ENCODE measurements at places on chromosomes 5 and 9. TPM values are rescaled to one million over a fixed set of nuclear protein-coding genes. Genes with fewer than 3 reads are reported as not detected.

Gene ST8SIA4
- 36.2 TPM for total RNA-seq

DNA sequence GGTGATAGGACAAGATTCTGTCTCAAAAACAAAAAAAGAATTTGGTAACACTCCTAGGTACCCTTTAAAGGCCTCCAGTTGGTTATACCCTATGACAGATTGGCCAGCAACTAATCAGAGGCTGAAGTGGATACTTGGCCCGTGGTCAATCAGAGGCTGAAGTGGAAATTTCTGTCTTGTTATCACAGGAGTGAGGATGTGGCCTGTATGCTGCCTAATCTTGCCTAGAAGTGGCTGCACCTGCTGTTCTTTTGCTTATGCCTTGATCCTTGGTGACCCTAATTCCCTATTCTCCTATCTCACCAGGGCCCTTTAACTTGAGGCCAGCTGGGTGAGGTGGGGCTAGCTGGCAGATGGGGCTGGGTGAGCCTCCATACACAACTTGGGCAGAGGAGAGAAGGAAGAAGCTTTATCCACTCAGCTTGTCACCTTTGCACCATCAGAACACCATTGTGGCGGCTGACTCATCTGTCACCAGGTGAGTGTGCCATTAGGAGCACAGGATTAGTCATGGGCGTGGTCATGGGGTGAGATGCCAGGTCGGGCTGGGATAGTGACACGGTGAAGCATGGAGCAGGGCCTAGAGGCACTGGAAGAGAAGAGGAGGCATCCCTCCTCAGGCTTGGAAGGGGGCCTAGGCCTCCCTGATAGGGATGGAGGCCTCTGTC, 41.5 kb downstream of the SAR1B start:
- DNase-seq: no peak

GRCh38 chr5:109823597-109823996, 133.9 kb downstream of the MAN2A1 start:
- DNase-seq: no peak

DNA sequence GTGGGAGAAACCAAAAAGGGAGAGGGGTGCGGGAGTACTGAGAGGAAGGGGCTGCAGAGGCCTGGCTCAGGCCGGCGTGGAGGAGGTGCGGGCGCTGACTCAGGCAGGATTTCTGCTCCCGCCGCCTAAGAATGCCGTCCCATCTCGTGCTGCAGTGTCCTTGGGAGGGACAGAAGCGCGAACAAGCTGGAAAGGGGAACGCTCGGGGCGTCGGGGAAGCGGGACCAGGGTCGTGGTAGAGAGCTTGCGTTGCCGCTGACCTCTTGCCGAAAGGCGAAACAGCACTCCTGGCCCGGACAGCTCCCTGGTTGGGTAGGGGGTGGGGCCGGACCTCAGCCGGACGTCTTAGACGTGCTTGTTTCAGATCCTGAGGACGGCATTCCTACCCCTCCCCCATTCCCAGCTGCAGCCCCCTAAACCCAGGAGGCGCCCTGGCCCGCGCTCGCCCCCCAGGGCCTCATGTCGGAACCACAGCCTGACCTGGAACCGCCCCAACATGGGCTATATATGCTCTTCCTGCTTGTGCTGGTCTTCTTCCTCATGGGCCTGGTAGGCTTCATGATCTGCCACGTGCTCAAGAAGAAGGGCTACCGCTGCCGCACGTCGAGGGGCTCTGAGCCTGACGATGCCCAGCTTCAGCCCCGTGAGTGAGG, 1.1 kb downstream of the RELL2 start:
- DNase-seq: peak; percentile 15

DNA sequence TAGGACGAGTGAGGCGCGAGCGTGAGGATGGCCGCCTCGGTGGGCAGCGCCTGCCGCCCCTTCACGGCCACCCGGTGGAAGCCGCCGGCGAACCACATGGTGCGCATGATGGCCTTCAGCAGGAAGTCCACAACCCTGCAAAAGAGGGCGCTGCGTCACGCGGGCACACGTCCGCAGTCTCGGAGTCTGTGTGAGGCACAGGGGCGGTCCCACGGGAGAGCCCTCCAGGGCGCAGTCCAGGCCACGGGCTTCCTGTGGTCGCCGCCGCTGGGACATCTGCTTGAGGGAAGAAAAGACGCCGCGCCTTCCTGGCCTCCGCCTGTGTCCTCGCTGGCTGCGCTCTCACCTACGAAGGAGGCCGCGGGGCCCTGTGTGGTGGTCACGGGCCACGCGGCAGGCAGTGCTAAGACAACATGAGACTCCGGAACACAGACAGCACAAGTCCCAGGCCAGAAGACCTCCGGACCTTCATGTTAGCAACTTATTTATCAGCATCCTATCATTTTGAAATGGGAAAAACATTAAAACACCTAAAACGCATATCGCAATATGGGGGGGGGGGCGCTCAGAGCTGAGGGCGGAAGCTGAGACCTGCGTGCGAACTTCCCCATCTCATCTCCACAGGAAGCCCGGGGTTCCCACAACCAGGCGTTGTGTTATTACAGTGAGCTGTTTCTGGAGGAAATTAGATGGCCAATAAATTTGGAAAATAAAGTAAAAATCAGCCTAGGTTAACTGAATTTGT, 28.8 kb downstream of the LPCAT1 start:
- no peak for DNase-seq

DNA sequence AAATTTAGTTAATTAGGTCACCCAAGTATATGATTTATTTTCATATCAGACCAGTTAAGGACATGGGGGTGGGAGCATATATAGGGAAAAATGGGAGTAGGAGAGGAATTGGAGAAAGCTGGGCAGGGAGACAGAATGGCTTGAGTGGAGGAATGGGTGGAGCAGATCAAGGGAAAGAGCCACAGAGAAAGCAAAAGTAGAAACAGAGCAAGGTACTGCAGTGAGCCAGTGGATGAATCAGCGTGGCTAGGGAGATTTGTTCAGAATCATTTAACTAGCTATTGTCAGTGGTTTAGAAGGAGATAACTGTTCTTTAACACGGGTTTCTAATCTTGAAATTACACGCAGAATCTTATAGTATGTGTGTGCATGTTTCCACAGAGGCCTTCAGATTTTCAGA, 37.4 kb downstream of the SNX24 start:
- no peak for DNase-seq

GRCh38 chr9:2387166-2387565, 234.4 kb upstream of the VLDLR start:
- DNase-seq: no peak

Data from cerebellum (tissue), 4 donors.